ENCODE measurements at places on chromosomes 7 and 10. TPM values are rescaled to one million over a fixed set of nuclear protein-coding genes. Genes with fewer than 3 reads are reported as not detected.

GRCh38 chr7:9869566-9869965 lies 1104.1 kb upstream of the PHF14 start:
- no peaks in the 10 kb centered on the region for H3K4me1 ChIP-seq
- H3K36me3 ChIP-seq, result no peaks in the 10 kb centered on the region
- DNase-seq, result no peak
- no peaks in the 10 kb centered on the region for H3K27me3 ChIP-seq

DNA sequence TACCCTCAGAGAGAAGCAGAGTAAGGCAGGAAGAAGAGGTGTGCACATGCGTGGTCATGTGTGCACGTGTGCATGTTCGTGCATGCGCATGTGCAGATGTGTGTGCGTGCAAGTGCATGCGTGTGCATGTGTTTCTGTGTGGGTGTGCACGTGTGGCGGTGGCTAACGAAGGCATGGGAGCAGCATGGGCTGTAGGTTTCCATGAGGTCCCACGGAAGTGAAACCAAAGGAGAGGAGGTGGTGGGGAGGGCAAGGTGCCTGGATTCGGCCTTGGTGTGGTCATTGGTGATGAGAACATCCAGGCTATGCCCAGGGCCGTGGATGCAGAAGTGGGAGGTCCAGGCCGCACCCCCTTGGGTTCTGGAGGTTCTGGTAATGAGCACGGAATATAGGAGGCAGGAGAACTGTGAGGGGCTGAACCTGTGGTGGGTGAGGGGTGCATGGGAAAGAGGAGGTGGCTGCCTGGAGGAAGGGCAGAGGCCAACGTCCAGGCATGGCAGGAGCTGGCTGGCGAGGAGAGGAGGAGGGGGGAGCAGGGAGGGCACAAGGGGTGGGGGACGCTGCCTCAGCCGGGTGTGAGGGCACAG lies 2.4 kb upstream of the INPP5A start:
- DNase-seq, result no peak
- peak overlapping the region; percentile 84 for H3K27ac ChIP-seq
- peaks cover 2% of the 10 kb centered on the region for H3K27me3 ChIP-seq
- peak overlapping the region; percentile 90 for H3K4me3 ChIP-seq
- H3K4me1 ChIP-seq, result peaks cover 63% of the 10 kb centered on the region
- peaks cover 26% of the 10 kb centered on the region for H3K36me3 ChIP-seq

DNA sequence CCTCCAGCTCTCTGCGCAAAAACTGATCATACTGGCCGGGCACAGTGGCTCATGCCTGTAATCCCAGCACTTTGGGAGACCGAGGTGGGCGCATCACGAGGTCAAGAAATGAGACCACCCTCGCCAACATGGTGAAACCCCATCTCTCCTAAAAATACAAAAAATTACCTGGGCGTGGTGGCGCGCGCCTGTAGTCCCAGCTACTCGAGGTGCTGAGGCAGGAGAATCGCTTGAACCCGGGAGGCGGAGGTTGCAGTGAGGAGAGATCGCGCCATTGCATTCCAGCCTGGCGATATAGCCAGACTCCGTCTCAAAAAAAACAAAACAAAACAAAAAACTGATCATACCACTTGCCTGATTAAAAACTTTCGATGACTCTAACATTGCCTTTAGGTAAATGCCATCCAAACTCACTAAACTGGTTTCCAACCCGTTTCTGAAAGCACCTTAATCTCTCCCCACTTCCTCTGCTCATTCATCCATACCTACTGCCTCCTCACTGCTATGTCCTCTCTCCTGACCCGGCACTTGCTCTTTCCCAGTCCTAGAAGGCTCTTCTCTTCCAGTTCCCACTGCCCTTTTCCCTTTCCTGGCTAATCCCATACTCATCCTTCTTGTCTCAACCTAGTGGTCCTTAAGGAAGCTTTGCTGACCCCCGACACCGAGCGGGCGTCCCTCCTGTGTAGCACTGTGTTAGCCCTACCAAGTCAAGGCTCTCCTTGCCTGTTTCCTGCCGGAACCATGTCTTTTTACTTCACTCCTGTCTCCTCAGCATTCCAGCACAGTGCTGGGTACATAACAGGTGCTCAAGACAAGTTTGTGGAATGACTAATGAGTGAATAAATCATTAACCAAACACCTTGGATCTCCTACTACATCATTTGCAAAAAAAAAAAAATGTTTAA lies 686 bp upstream of the MIOS start:
- H3K4me1 ChIP-seq, result peaks cover 29% of the 10 kb centered on the region
- no peak overlapping the region for H3K4me3 ChIP-seq
- no peak overlapping the region for H3K27ac ChIP-seq

GRCh38 chr7:91973639-91974038 lies 33.0 kb downstream of the AKAP9 start:
- peaks cover 8% of the 10 kb centered on the region for H3K4me1 ChIP-seq
- no peak overlapping the region for H3K27ac ChIP-seq
- no peaks in the 10 kb centered on the region for H3K36me3 ChIP-seq
- no peak overlapping the region for H3K4me3 ChIP-seq
- no peak for DNase-seq
- H3K27me3 ChIP-seq, result no peaks in the 10 kb centered on the region

- H3K4me1 ChIP-seq, result peaks cover 39% of the 10 kb centered on the region
- H3K36me3 ChIP-seq, result peaks cover 4% of the 10 kb centered on the region
- H3K27ac ChIP-seq, result no peak overlapping the region
- no peak overlapping the region for H3K4me3 ChIP-seq
- peaks cover 3% of the 10 kb centered on the region for H3K27me3 ChIP-seq
Measured at GRCh38 chr10:6242089-6242488, 39.4 kb downstream of the PFKFB3 start.

DNA sequence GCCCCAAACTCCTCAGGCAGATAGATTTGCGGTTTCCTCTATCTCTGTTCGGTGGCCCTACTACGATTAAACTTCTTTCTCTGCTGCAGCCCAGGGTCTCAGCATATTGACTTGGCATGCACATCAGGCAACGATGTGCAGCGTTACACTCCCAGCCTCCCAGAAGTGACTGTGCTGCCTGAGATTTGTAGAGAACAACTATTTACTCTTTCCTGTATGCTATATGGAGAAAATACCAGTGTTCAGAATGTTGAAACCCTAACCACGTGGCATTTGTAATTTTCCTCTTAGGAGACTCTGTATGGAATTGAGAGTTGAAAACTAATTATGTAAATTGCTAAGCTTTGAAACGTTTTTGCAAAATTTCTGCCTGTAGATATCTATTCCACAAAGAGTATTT lies 50.9 kb downstream of the GNAI1 start:
- no peak overlapping the region for H3K27ac ChIP-seq
- H3K27me3 ChIP-seq, result no peaks in the 10 kb centered on the region
- no peak for DNase-seq
- H3K36me3 ChIP-seq, result peaks cover 33% of the 10 kb centered on the region

DNA sequence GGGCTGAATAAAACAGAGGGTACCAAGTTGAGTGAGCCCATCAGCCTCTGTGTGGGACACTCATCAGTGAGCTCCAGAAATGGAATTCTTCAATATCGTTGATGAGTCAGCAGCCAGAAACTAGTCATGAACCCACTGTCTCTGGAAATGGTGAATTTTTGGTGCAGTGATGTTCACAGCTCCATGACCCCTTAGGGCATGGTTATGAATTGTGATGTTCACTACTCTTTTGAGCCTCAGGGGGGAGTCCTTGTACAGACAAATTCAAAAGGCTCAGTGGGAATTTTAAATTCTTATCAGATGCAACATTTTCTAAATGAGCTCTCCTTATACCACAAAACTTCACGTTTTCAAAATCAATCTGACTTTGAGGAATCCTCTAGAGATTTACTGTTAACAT lies 335.7 kb downstream of the PHTF2 start:
- H3K4me1 ChIP-seq, result peaks cover 41% of the 10 kb centered on the region
- peak overlapping the region; percentile 56 for H3K27ac ChIP-seq
- DNase-seq, result peak; percentile 96
- no peaks in the 10 kb centered on the region for H3K27me3 ChIP-seq
- H3K4me3 ChIP-seq, result no peak overlapping the region

DNA sequence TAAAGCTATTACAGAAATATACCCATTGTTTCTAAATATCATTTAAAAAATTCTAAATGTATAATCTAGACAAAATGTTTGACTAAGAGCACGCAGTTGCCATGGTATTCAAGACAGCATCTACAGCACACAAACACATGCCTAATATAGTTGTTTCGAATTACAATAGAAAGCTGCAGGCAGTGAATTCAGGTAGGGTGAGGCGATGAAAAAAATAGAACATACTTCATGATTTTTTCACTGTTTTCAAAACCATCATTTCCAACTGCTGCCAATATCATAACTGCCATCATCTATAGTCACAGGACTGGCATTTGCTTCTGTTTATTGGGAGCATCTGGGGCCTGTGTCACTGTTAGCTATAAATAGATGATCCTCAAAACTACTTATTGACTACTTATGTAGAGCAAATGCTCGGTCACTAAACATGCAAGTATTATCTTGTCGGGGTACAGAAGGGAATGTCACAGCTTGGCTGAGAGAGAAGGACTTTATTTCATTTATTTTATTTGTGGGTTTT lies 34.4 kb upstream of the OTUD1 start:
- H3K27ac ChIP-seq, result no peak overlapping the region
- peak; percentile 18 for DNase-seq
- no peak overlapping the region for H3K4me3 ChIP-seq

GRCh38 chr10:44101082-44101481 lies 283.8 kb downstream of the CXCL12 start:
- no peak overlapping the region for H3K4me3 ChIP-seq
- no peak for DNase-seq
- no peaks in the 10 kb centered on the region for H3K27me3 ChIP-seq
- H3K4me1 ChIP-seq, result peaks cover 34% of the 10 kb centered on the region
- H3K36me3 ChIP-seq, result peaks cover 13% of the 10 kb centered on the region

GRCh38 chr7:41319581-41319980 lies 383.3 kb downstream of the INHBA start:
- H3K36me3 ChIP-seq, result peaks cover 7% of the 10 kb centered on the region
- H3K27me3 ChIP-seq, result no peaks in the 10 kb centered on the region

GRCh38 chr7:31071645-31072029 lies 19.5 kb downstream of the ADCYAP1R1 start:
- H3K27ac ChIP-seq, result no peak overlapping the region
- H3K4me1 ChIP-seq, result peaks cover 6% of the 10 kb centered on the region
- H3K36me3 ChIP-seq, result no peaks in the 10 kb centered on the region
- no peak for DNase-seq

- peaks cover 14% of the 10 kb centered on the region for H3K36me3 ChIP-seq
- H3K4me1 ChIP-seq, result peaks cover 27% of the 10 kb centered on the region
- no peak overlapping the region for H3K4me3 ChIP-seq
- no peaks in the 10 kb centered on the region for H3K27me3 ChIP-seq
- no peak overlapping the region for H3K27ac ChIP-seq
Measured at GRCh38 chr10:102757323-102757722, 13.6 kb downstream of the WBP1L start.

GRCh38 chr7:46385662-46386309 lies 464.7 kb upstream of the IGFBP3 start:
- peaks cover 15% of the 10 kb centered on the region for H3K36me3 ChIP-seq
- H3K27ac ChIP-seq, result peak overlapping the region; percentile 77
- peak; percentile 96 for DNase-seq
- no peak overlapping the region for H3K4me3 ChIP-seq
- H3K4me1 ChIP-seq, result peaks cover 59% of the 10 kb centered on the region

DNA sequence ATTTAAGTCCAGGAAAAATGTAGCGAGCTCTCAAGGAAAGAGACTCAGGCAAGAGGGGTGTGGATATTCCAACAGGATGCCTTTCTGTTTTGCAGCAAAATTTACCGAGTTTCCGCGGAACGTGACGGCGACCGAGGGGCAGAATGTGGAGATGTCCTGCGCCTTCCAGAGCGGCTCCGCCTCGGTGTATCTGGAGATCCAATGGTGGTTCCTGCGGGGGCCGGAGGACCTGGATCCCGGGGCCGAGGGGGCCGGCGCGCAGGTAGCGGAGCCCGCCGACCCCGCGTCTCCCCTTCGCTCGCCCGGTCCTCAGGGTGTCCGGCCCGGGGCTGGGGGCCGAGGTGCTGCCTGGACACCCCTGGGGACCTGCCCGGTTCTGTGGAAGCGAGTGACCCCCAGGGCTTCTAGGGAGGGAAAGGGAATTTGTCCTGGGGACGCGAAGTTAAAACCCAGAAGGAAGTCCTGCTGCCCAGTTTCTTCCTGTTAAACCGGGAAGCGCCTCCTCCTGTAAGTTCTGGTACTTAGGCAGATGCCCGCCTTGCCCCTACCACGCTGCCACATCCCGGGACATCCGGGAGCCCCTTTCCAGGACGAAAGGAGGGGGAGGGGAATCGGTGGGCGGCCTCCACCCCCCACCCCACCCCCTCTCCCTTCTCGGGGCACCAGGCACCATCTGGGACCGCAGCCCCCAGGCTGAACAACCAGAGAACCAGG lies 2.5 kb downstream of the VSTM2A start:
- H3K36me3 ChIP-seq, result no peaks in the 10 kb centered on the region
- H3K27ac ChIP-seq, result no peak overlapping the region
- peaks cover 14% of the 10 kb centered on the region for H3K27me3 ChIP-seq
- H3K4me1 ChIP-seq, result no peaks in the 10 kb centered on the region
- no peak overlapping the region for H3K4me3 ChIP-seq

GRCh38 chr7:39826166-39826565 lies 123.9 kb upstream of the CDK13 start:
- H3K27me3 ChIP-seq, result peaks cover 14% of the 10 kb centered on the region
- H3K27ac ChIP-seq, result no peak overlapping the region
- no peaks in the 10 kb centered on the region for H3K4me1 ChIP-seq

DNA sequence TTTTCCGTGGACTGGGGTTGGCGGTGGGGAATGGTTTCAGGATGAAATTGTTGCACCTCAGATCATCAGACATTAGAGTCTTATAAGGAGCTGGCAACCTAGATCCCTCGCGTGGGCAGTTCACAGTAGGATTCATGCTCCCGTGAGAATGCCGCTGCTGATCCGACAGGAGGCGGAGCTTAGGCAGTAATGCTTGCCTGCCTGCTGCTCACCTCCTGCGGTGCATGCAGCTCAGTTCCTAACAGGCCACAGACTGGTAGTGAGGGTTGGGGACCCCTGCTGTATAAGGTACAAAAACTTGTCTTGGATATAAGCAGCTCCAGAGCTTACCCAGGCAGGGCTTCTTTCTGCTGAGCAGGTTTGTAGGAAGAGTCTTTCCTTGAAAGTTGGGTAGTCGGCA lies 53.9 kb downstream of the SHH start:
- no peak for DNase-seq
- H3K27me3 ChIP-seq, result peaks cover 3% of the 10 kb centered on the region
- no peak overlapping the region for H3K27ac ChIP-seq
- peaks cover 7% of the 10 kb centered on the region for H3K4me1 ChIP-seq
- H3K4me3 ChIP-seq, result no peak overlapping the region

The SFRP4 gene
- total RNA-seq, result not detected

The LRRD1 gene
- total RNA-seq, result not detected

The CFAP70 gene
- total RNA-seq, result 0.20 TPM

The BAZ1B gene
- total RNA-seq, result 62.1 TPM

The HKDC1 gene
- 0.40 TPM for total RNA-seq

The LIPN gene
- not detected for total RNA-seq

The CPED1 gene
- total RNA-seq, result 92.0 TPM

The KLF14 gene
- total RNA-seq, result not detected

The NME8 gene
- not detected for total RNA-seq

The DIP2C gene
- 24.8 TPM for total RNA-seq

The GHRHR gene
- total RNA-seq, result not detected

The CALML5 gene
- total RNA-seq, result not detected

The HILPDA gene
- total RNA-seq, result 8.2 TPM

Measured in HFFc6 (cell line).